HS-27A (cell line): ENCODE measurements at places on chromosomes 1 and 21.

DNA sequence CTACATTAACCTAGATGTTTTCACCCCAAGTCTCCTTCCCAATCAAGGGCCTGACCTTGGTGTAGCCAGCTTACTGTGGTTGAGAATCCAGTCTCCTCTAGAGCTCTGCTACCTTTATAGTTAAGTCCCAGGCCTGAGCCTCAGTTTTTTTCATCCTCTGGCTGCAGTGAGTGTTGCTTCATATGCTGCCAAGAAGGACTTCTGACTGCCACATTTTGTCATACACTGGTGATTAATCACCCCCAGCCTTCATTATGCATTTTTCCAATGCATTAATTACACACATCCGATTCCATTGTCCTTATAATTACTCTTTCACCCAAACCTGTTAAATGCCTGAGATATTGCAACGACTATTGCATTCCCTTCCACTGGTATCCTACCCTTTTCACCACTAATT, 66.3 kb upstream of the FGGY start:
- DNase-seq = no peak

DNA sequence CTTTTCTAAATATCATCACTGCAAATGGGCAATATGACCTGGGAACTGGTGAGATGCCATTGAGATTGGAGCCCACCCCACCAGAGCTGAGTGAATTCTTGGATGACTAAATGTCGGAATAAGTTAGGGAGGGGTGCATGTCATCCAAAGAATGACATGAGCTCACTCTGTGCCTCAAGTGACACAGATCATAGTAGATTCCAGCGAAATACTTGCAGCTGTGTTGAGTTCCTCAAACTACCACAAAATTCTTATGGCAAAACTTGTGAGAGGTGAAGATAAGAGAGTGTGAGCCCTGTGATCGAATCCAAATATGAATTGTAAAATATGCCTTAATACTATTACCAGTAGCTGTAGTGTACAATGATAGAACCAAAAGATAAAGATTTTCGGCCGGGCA, 2.3 kb upstream of the TCP10L start:
- DNase-seq = no peak

- DNase-seq = no peak
Observed at GRCh38 chr1:24535021-24535424, 20.9 kb upstream of the NCMAP start.

DNA sequence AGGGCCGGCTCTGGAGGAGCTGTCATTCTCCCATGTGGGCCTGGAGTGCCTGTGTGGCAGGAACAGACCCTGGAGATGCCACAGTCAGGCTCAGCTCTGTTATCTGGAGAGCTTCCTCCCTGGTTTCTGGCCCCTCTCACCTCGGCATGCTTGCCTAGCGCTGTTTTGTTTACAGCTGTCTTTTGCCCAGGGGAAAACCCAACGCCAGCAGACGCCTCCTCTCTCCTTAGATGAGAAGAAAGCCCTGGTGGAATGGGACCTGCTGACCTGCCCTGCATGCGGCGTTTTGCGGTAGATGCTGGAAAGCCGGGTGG, 104.9 kb downstream of the CRYAA start:
- DNase-seq = no peak

DNA sequence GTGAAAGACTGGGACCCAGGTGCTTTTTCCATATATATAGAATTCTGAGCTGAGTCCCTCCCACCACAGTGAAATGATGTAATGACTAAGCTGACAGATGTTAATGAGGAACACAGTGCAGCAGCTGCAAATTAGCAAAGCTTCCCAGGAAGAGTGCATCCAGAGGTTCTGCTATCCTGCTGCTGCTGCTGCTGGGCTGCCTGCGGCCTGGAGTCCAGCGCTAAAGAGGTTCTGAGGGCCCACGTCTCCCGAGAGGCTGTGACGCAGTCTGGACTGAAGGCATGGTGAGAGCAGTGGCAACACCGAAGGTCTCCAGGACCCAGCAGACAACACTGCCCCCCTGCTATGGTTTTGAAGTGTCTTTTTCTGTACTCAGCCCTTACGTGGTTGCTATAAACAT, 63.9 kb downstream of the URB2 start:
- no peak for DNase-seq

- no peak for DNase-seq
Observed at GRCh38 chr1:205450448-205450847, 5.4 kb downstream of the BLACAT1 start.

DNA sequence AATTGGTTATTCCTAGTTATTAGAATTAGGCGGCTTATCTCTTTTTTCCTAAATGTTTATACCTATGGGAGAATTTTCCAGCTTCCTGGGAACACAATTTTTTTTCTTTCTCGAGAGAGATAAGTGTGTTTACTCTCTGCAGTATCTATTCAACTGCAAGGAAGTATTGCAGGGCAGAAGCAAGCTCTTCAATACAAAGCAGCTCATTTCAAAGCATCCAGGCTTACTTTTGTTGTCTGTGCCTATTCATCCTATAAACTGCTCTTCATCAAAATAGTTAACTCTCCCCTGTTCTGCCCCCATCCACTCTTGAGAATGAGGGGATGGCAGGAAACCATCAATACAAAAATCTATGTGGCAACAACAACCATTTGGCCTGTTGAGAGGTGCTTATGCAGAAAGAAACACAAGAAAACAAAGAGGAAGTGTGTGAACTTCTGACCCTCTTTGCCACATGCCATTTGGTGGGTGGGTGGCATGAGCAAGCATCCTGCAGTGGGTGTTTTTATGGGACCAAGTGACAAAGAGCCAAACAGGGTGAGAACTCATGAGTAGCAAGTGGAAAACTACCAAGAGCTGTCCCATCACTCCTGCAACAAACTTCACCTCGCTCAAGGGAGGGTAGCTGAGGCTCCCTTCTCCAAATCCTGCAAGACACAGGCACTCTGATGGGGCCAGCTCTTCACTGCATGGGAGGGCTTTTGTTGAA, 50.6 kb upstream of the MRPS6 start:
- no peak for DNase-seq

DNA sequence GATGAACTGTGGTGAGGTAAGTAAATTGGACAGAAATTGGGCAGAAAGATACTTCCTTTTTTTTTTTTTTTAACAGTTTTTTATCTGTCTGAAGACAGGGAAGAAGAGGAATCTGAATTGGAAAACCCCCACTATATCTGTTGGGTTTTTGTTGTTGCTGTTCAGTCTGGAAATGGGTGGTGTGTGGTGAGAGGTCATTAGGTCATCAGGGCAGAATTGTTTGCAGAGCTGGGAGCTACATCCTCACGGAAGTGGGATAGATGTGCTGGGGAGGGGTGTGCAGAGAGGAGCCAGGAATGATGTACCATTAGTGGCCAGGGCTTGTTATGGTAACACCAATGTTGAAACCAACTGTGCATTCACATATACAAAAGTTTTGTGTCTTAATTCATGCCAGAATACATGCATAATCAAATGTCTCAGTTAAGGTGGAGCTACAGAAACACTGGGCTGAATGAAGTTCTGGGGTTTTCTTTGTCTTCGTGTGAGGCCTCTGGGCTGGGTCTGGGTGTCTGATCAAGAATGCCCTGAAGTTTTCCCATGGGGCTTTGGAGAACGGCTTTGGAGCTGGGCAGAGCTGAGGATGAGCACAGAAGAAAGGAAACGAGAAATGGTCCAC, 12.4 kb downstream of the USP25 start:
- DNase-seq = no peak

DNA sequence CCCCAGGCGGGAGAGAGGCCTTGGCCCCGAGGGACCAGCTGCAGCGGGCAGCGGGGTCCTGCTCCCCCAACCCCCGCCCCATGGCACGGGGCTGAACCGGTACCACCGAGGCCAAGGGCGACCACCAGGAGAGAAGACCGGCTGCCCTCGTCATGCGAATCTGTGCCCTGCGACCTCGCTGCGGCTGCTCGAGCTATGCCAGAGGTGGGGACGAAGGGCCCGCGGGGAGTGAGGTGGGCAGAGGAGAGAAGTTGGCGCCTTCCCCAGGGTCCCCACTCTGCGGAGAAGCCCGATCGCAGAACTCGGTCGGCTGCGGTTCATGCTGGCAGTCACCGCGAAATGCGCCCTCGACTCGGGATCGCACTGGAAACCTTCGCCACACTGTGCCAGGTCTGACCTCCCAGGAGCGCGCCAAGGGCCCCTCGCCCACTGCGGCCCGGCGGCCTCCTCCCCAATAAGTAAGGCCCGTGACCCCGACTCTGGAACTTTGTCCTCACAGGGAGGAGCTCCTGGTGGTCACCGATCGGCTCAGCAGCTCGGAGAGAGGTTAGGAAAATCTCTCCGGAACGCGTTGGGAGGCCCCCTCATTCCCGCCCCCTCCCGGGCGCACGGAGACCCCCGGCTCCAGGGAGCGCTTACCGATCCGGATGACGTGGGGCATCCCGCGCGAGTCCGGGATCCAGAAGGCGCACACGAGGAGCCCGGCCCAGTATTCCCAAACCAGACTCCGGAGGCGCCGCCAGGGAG, 787 bp downstream of the GRIK3 start:
- DNase-seq = no peak

DNA sequence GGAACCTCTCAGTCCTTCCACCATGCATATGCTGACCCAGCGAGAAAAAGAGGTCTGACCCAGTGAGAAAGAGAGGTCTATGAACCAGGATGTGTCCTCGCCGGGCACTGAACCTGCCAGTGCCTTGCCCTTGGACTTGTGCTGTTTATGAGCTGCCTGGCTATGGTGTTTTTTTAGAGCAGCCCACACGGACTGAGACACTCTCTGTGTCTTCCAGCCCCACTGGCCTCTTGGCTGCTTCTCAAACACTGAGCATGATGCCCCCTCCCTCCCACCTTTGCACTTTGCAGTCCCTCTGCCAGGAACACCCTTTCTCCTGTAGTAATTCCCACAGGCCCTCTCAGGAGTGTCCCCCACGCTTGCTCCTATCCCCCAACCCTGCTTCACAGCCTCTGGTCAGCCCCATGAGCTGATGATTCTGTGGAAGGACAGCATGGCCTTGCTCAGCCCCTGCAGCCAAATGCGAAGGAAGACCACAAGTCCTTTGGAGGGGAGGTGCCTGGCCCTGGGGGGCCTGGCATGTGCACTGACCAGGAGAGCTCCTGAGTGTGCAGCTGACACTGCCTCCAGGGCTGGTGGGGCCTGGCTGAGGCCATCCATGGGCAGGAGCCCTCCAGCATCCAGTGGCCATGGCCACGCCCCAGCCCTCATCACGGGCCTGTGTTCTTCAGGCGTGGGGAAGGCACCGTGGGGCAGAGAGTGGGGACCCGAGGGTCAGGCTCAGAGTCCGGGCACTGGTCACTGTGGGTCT, 23.8 kb downstream of the WNT3A start:
- no peak for DNase-seq

DNA sequence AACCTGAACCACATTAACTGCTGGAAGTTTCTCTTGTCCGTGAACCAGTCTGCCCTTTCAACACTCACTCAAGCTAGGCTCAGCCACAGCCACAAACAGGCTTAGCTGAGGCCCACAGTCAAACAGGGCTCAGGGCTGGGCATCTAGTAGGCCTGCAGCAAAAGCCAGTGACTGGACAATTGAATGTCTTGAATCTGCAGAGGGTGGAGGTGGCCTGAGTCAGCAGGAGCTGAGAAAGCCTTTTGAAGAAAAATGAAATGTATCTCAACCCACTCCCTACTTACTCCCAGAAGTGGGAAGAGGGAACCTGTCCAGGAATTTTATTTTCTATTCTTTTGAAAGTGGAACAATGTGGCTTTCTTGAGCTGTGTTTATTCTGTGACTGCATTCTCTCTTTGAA, 95.4 kb downstream of the PTPRU start:
- DNase-seq = no peak

- no peak for DNase-seq
Observed at GRCh38 chr1:25649505-25650288, 33.1 kb downstream of the MAN1C1 start.

DNA sequence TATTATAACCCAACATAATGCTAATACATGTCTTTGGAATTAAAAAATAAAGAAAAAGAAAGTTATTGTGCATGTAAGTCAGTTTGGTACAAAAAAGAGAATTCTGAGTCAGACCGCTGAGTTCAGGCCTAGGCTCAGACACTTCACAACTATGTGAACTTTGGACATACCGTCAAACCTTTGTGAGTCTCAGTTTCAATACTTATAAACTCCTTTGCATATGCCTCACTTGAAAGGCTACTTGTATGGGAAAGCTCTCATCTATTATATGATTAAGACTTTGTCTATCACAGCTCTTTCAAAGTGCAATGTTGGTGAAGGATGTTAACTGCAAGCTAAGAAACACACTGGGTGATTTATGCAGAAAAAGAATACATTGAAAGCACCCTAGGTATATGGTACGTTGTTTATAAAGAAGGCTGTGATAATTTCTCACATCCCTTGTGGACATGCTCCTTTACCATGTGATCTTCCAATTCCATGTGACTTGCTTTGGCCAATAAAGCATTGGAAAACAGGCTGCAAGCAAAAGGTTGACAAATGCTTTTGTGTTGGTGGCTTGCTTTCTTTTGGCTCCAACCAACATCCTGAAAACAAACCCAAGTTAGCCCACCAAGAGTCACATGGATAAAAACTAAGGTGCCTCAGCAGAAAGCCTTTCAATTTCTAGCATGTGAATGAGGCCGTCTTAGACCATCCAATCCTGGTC, 49.6 kb downstream of the INTS7 start:
- DNase-seq = no peak

- DNase-seq = no peak
Observed at GRCh38 chr21:34332347-34332746, 31.5 kb upstream of the KCNE2 start.
